OCI-M1 (cell line): ENCODE measurements at places on chromosomes 2 and 18.

GRCh38 chr2:23617811-23618215 lies 232.8 kb downstream of the KLHL29 start:
- no peak for DNase-seq

GRCh38 chr18:36298126-36298741 lies 721 bp downstream of the FHOD3 start:
- no peak for DNase-seq

GRCh38 chr18:20971886-20972267 lies 139.7 kb downstream of the ROCK1 start:
- peak; percentile 67 for DNase-seq

- no peak for DNase-seq
These were observed 492.5 kb downstream of the NR4A2 start for GRCh38 chr2:155839991-155840390.

- no peak for DNase-seq
These were observed 735.5 kb downstream of the CBLN2 start for GRCh38 chr18:71808616-71809015.

GRCh38 chr18:34959211-34959829 lies 81.9 kb upstream of the MAPRE2 start:
- no peak for DNase-seq

DNA sequence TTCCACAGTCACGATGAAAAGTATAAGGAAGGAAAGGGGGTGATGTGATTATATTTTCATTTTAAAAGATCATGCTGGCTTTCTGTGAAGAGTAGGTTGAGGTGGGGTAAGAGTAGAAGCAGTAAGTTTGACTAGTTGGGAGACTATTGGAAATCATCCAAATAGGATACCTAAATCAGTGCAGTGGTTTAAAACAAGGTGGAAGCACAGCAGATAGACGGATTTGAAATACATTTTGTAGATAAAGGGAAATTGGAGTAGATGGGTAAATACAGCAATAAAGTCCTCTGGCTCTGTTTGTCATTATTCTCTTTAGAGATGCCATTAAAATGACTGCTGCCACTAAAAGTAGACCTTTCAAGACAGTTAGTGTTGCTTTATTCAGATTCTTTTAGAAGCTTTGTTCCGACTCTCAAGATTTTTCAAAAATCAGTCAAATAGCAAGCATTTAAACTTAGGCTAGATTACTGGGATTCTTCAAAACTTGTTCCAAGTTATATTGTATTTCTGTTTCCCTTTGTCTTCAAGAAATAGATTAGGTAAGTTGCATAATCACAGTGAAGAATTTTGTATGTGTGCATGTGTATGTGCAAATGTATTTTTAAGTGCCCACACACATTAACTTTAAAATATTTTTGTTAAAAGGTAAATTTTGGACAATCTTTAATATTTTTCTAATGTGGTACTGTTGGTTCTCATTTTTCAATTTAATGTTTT lies 61.7 kb upstream of the DTNA start:
- peak; percentile 40 for DNase-seq

GRCh38 chr2:8644605-8645175 lies 37.2 kb upstream of the ID2 start:
- DNase-seq: no peak

- no peak for DNase-seq
These were observed 163.0 kb upstream of the NOSTRIN start for GRCh38 chr2:168639441-168639898.
